ENCODE measurements at places on chromosomes 16 and 17.
A peak's percentile ranks its signal among the peaks of the same experiment; 100 is the strongest.

- no peak for DNase-seq
Measured at GRCh38 chr16:13909872-13910303, 10.1 kb upstream of the ERCC4 start.

DNA sequence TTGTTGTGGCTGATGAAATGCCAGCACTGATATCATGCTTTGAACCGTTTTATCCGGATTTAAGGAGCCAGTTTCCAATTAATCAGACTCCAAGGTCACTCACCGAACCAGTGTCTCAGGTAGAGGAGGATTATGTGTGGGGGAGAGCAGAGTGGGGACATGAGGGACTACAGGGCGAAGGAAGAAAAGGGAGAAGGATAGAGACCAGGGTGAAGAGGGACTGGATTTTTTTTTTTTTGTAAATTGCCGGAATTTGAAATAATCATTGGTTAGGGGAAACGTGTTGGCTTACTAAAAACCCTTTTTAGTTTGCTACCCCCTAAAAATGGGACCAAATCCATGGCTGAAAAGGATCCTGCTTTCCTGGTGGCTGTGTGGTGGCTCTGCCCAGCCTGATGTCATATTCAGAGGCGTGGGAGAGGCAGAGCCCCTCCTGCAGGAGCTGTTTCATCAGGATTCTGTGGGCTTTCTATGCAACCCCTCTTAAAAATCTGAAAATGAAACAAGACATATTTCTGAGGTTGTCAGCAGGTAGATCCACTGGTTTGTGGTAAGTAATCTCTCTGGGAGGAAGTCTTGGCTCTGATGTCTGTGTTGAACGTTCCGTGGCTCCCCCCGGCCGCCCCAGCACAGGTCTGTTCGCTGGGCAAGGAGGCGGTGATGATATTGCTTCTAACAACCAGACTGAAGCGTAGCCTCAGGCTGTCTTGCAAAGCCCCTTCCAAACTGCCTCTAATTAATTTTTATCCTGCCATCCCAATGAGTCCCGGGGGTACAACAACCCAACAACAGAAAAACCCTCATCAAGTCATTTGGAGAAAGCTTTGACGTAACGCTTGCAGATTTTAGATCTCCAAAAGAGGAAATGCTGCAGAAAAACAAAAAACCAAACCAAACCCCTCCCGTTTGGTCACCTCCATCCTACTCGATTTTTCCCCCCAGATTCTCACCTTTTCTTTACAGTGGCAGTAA, 143.0 kb upstream of the ZFHX3 start:
- DNase-seq = peak; percentile 22

GRCh38 chr16:88923450-88923849, 53.6 kb downstream of the CBFA2T3 start:
- no peak for DNase-seq

DNA sequence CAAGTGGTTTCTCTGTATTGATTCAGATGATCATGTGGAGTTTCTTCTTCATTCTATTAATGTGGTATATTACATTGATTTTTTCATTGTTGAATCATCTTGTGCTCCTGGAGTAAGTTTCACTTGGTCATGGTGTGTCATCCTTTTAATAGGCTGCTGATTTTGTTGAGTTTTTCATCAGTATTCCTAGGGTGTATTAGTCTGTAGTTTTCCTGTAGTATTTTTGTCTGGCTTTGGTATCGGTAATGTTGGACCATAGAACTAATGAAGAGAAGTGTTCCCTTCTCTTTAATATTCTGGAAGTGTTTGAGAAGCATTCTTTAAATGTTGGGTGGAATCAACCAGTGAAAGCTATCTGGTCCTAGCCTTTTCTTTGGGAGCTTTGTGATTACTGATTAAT, 99.0 kb downstream of the OMG start:
- DNase-seq = no peak

DNA sequence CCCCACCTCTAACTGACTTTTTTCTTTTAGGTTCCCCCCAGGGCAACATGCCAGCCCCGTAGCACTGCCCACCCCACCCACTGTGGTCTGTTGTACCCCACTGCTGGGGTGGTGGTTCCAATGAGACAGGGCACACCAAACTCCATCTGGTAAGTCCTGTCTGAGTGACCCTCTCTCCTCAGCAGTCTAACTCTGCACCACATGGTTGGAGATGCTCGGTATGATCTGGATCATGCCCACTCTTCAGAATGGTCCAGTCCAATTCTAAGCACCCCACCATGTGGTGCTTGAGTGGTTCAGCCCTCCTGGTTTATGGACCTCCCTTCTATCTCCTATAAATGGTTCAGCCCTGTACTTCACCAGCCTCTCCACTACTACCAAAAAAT, 5.9 kb downstream of the KDM6B start:
- DNase-seq = peak; percentile 69

- no peak for DNase-seq
Measured at GRCh38 chr16:3022208-3022683, 1.5 kb downstream of the HCFC1R1 start.

DNA sequence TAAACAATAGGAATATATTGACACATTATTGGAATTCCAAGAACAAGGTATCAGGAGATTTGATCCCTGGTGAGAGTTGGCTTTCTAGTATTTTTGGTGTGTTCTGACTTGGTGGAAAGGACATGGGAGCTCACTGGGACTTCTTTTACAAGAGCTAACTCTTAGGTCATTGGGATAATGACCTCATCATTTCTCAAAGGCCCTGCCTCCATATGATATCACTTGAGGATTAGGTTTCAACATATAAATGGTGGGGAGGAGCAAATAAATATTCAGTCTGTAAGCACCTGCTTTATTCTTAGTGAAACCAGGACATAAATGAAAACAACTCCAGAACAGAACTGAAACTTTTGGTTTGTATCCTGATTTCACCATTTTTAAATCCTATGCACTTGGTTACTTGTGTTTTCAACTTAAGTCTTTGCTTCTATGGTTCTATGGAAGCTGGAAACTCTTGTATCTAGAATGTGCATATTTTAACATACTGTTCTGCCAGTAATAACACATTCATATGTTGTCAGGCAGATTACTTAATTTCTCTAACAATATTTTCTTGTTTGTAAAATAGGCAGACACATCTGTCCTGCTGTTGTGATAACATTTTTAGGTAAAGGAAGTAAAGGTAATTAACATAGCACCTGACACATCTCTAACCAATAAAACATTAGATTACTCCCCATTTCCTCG, 1527.7 kb upstream of the CDH8 start:
- no peak for DNase-seq

DNA sequence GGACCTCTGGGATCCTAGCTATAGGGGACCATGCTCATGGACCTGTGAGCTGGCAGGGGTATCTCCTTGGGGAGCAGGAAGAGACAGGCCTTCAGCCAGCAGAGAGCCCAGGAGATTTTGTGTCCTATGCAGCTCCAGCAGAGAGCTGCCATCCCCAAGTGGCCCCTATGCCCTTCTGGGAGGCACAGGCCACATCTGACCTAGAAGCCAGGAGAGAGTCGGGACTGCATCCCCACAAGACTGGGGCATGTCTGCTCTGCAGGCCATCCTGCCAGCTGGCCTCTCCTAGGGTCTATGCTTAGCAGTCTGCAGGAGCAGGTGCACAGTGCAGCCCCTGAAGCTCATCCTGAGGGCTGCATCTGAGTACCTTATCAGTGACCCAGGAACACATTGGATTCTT, 279.5 kb downstream of the KIF2B start:
- no peak for DNase-seq

- DNase-seq = no peak
Measured at GRCh38 chr17:76597156-76598003, 11.7 kb upstream of the ST6GALNAC2 start.

DNA sequence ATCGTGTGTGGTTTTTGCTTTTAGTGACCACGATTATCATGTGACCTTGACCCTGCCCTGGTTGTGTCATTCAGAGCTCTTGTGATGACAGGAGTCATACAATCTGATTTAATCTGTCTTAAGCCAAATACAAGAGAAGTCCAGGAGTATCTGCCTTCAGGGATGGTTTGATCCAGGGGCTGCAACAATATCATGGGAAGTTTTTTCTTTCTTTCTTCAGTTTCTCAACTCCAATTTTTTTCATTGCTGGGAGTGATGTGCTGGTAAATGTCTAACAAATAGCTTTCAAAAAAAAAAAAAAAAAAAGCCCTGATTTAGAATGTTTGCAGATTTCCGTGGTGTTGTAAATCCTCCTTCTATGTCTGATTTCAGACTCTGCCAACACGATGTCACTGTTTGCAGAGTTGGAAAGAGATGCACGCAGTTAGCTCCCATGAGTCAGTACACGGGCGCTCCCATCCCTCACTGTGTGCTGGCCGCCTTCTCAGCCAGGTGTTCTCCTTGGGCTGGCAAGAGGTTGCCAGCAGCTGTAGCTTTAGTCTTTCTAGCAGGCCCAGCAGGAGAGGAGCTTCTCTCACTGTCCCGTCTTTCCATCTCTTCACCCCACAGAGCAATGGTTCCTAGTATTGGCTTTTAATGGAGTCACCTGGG, 229.7 kb downstream of the SNX29 start:
- DNase-seq = no peak

GRCh38 chr17:17741349-17742023, 60.2 kb downstream of the RAI1 start:
- DNase-seq = no peak

DNA sequence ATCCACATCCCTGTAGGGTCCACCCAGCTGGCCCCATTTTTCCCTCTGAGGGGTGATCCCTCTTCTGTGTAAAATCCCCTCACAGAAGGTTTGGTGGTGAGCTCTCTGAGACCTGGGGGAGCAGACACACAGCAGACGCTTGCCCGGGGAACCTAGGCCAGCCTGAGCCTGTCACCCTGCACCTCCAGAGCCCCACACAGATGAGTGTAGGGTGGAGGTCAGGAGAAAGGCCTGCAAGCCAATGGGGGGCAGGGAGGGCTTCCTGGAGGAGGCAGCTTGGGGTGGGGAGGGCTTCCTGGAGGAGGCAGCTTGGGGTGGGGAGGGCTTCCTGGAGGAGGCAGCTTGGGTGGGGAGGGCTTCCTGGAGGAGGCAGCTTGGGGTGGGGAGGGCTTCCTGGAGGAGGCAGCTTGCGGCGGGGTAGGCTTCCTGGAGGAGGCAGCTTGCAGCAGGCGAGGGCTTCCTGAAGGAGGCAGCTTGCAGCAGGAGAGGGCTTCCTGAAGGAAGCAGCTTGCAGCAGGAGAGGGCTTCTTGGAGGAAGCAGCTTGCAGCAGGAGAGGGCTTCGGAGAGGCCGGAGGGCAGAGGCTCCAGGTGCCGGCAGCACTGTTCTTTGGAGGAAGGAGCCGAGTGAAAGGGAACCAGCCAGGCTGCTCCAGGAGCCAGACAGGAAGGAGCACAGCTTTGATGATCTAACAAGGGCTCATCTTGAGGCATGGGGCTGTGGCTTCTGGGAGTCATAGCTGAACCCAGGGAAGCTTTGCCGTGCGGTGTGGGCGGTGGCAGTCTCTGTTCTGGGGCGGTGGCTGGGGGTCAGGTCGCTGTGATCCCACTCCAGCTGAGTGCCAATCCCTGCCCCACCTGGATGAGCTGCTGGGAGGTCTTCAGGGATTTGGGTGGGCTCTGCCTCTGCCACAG, 83.7 kb upstream of the ZNF469 start:
- no peak for DNase-seq
